GM12878 (cell line): ENCODE measurements at places on chromosomes 5 and 9.

GRCh38 chr5:56861893-56862485 lies 46.6 kb downstream of the MAP3K1 start:
- peaks cover 6% of the 10 kb centered on the region for H3K36me3 ChIP-seq
- H3K27me3 ChIP-seq: no peaks in the 10 kb centered on the region
- no peak overlapping the region for H3K27ac ChIP-seq
- no peak for DNase-seq
- H3K4me3 ChIP-seq: no peak overlapping the region

DNA sequence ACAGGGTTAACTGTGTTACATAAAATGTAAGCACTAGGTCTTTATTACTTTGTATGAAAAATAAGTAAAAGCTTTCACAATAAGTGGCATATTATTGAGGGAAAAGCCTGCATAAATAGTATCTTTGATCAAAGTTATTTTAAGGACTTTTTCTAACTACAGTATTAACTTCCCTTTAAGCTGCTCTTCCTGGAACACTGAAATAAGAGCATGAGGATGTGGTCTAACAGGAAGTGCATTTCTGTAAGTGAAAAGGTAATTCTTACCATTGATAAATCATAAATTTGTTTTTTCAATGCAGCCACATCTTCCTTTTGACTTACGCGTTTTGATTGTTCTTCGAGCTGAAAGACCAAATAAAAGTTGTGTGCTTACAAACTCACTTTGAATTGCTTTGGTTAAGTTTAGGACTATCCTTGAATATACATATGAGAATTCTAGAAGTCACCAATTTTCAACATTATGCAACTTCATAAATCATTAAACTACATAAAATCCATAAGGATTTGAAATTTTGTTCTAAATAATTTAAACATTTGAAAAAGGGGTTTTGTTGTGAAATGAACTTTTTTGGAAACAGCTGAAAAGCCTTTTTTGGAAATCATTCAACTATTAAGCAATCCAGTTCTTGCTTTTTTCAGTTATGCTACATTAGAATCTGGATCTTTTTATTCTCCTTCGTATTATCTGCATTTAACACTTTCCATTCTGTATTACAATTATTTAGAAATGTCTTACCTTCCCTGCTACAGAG lies 50.6 kb downstream of the RASEF start:
- no peak overlapping the region for H3K27ac ChIP-seq
- no peaks in the 10 kb centered on the region for H3K27me3 ChIP-seq
- no peak for DNase-seq
- no peaks in the 10 kb centered on the region for H3K4me1 ChIP-seq

GRCh38 chr9:89579741-89580385 lies 24.9 kb upstream of the GADD45G start:
- H3K36me3 ChIP-seq: no peaks in the 10 kb centered on the region
- no peaks in the 10 kb centered on the region for H3K4me1 ChIP-seq
- no peaks in the 10 kb centered on the region; the same call in 1 of the 2 replicates for H3K27me3 ChIP-seq
- no peak overlapping the region for H3K27ac ChIP-seq

DNA sequence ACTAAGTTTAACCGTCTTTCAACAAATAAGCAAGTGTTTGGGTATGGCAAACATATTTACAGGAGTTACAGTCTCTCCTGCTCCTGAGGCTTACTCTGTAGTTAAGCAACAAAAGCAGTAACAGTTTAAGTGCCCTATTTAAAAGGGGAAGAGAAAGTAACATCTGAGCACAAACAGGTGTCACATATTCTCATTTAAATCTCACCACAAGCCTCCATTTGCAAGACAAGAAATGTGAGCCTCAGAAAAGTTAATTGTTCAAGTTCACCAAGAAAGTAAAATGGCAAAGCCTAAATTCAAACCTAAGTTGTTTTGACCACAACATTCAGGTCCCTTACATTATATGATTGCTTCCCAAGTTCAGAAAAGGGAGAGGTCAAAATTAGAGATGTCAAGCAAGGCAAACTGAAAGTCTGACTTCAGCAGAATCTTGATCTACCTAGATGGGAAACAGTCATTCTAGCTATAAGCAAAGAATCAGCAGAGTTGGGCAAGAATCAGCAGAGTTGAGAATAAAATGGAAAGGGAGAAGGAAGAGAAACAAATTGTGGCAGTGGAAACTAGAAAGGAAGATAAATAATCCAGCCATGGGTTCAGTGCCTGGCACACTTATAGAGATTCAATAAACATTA lies 93.4 kb downstream of the STRBP start:
- peaks cover 13% of the 10 kb centered on the region; the same call in 1 of the 2 replicates for H3K36me3 ChIP-seq
- no peaks in the 10 kb centered on the region for H3K27me3 ChIP-seq
- no peak overlapping the region; the same call in 1 of the 2 replicates for H3K4me3 ChIP-seq

- H3K27ac ChIP-seq: no peak overlapping the region
- peaks cover 19% of the 10 kb centered on the region for H3K4me1 ChIP-seq
These were observed 41.8 kb downstream of the GRAMD2B start for GRCh38 chr5:126464959-126465358.

DNA sequence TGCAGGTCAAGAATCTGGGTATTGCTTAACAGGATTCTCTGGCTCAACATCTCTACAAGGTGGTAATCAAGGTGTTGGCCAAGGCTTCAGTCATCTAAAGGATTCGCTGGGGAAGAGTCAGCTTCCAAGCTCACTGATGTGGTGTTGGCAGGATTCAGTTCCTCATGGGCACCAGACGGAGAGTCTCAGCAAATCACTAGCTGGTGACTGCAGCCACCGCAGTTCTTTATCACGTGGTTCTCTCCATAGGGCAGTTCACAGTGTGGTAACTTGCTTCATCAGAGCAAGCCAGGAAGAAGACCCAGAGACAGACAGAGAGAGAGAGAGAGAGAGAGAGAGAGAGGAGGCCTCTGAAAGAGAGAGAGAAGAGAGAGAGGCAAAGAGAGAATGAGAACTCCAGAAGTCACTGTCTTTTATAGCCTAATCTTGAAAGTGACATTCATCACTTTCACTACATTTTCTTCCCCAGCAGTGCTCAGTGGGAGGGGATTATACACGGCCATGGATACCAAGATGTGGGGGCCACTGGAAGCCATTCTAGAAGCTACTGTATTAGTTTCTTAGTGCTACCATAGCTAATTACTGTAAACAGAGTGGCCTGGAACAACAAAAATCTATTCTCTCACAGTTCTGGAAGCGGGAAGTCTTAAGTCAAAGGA lies 109.2 kb upstream of the SMIM23 start:
- no peaks in the 10 kb centered on the region for H3K36me3 ChIP-seq
- no peaks in the 10 kb centered on the region for H3K4me1 ChIP-seq
- no peak overlapping the region for H3K27ac ChIP-seq
- H3K4me3 ChIP-seq: no peak overlapping the region
- no peak for DNase-seq

GRCh38 chr9:77892955-77893514 lies 138.6 kb downstream of the GNAQ start:
- H3K36me3 ChIP-seq: no peaks in the 10 kb centered on the region
- H3K4me1 ChIP-seq: no peaks in the 10 kb centered on the region
- no peak overlapping the region for H3K27ac ChIP-seq
- DNase-seq: no peak

- H3K27me3 ChIP-seq: no peaks in the 10 kb centered on the region
- H3K27ac ChIP-seq: no peak overlapping the region
- no peaks in the 10 kb centered on the region for H3K4me1 ChIP-seq
- H3K4me3 ChIP-seq: no peak overlapping the region
- H3K36me3 ChIP-seq: no peaks in the 10 kb centered on the region
These were observed 87.4 kb upstream of the CDH10 start for GRCh38 chr5:24732184-24732583.

- no peak overlapping the region for H3K27ac ChIP-seq
- peaks cover 8% of the 10 kb centered on the region for H3K4me1 ChIP-seq
- no peak overlapping the region for H3K4me3 ChIP-seq
- no peak for DNase-seq
These were observed 33.9 kb upstream of the ARHGAP26 start for GRCh38 chr5:142736247-142736632.

GRCh38 chr9:91818225-91818585 lies 131.8 kb downstream of the ROR2 start:
- no peak overlapping the region for H3K27ac ChIP-seq
- no peak for DNase-seq
- H3K4me1 ChIP-seq: no peaks in the 10 kb centered on the region
- H3K4me3 ChIP-seq: no peak overlapping the region

- H3K36me3 ChIP-seq: no peaks in the 10 kb centered on the region
- DNase-seq: no peak
- no peak overlapping the region for H3K27ac ChIP-seq
- no peak overlapping the region for H3K4me3 ChIP-seq
- no peaks in the 10 kb centered on the region for H3K27me3 ChIP-seq
These were observed 45.0 kb downstream of the MRPL36 start for GRCh38 chr5:1754531-1755220.

DNA sequence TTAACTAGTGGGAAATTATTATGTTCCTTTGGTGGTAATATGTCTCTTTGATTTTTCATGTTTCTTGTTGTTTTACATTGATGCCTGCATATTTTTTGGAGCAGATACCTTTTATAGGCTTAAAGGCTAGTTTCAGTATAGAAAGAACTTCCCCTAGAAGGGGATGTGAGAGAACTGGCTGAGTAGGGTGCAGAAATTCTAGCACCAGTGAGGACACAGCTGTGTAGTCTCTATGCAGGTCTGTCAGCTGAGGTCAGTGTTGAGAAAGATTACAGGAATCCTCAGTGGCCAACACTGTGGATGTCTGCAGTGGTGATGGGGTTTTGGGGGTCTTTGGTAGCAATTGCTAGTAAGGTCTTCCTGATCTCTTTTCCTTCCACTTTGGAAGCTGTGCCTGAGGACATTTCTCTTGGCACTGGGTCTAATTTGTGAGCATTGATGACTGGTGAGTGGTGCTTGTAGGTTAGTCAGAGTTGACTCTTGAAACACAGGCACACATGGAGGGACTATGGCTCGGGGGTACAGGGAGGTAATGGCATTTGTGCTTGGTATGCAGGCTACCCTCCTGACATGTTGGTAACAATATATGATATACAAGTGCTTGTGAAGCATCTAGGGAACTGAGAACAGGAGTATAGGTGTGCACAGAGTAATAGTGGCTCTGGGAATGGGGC lies 221.4 kb downstream of the SPATA31D1 start:
- no peaks in the 10 kb centered on the region for H3K4me1 ChIP-seq
- no peak for DNase-seq
- no peak overlapping the region for H3K4me3 ChIP-seq
- no peaks in the 10 kb centered on the region for H3K27me3 ChIP-seq
- no peaks in the 10 kb centered on the region for H3K36me3 ChIP-seq

DNA sequence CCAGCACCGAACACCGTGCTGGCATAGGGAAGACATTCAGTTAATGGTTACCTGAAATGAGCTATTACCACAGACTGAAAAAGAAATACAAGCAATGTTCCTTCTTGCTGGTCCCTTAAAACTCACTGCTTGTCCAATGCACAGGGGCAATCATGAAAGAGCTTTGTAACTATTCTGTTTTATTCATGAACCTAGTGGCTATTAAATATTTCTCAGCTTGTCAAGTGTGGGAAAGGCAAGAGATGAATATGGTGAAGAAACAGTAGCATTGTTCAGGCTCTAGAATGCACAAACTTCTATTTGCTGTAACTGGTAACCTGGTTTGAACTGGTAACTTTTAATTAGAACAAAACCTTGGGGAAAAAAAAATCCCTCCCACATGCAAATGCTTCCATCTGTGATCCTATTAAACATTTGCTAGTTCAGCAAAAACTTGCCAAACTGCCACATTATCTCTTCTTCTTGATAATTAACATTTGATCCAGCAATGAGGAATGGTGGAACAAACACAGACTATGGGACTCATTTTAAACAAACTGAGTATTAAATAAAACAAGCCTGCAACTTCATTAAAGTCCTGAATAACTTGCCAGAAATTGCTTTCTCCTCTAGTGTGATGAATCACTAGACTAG lies 36.1 kb downstream of the YIPF5 start:
- H3K4me3 ChIP-seq: no peak overlapping the region
- no peak for DNase-seq
- H3K27me3 ChIP-seq: no peaks in the 10 kb centered on the region
- no peak overlapping the region for H3K27ac ChIP-seq

GRCh38 chr5:116062352-116062751 lies 22.5 kb upstream of the COMMD10 start:
- H3K27me3 ChIP-seq: no peaks in the 10 kb centered on the region; the same call in 1 of the 2 replicates
- H3K4me3 ChIP-seq: no peak overlapping the region
- no peaks in the 10 kb centered on the region for H3K36me3 ChIP-seq
- H3K27ac ChIP-seq: no peak overlapping the region
- no peaks in the 10 kb centered on the region for H3K4me1 ChIP-seq
- DNase-seq: no peak

- no peak for DNase-seq
- peak overlapping the region; percentile 96 for H3K27ac ChIP-seq
- peak overlapping the region; percentile 89 for H3K4me3 ChIP-seq
- H3K36me3 ChIP-seq: 0 out of 2 replicates have a peak, but pooled peaks cover 1% of the 10 kb centered on the region
These were observed 28.8 kb upstream of the MGAT1 start for GRCh38 chr5:180831139-180832093.

DNA sequence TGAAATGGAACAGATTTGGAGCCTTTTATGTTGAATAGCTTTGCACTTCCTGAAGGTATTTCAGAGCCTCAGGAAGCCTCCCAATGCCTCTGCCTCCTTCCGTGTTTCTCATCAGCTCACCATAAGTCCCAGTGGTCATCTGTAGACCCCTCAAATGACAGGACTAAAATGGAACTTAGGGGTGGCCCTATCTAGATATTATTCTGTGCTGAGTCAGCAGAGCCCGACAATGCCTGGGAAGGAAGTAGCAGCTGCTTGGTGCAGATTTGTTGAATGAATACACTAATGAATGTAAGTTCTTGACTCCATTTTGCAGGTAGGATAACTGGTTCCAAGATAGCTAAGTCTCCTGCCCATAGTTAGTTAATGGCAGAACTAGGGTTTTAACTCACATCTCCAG lies 97.7 kb downstream of the ASTN2 start:
- no peaks in the 10 kb centered on the region for H3K4me1 ChIP-seq
- no peak overlapping the region for H3K4me3 ChIP-seq
- no peak overlapping the region for H3K27ac ChIP-seq
- H3K36me3 ChIP-seq: no peaks in the 10 kb centered on the region
- H3K27me3 ChIP-seq: no peaks in the 10 kb centered on the region

DNA sequence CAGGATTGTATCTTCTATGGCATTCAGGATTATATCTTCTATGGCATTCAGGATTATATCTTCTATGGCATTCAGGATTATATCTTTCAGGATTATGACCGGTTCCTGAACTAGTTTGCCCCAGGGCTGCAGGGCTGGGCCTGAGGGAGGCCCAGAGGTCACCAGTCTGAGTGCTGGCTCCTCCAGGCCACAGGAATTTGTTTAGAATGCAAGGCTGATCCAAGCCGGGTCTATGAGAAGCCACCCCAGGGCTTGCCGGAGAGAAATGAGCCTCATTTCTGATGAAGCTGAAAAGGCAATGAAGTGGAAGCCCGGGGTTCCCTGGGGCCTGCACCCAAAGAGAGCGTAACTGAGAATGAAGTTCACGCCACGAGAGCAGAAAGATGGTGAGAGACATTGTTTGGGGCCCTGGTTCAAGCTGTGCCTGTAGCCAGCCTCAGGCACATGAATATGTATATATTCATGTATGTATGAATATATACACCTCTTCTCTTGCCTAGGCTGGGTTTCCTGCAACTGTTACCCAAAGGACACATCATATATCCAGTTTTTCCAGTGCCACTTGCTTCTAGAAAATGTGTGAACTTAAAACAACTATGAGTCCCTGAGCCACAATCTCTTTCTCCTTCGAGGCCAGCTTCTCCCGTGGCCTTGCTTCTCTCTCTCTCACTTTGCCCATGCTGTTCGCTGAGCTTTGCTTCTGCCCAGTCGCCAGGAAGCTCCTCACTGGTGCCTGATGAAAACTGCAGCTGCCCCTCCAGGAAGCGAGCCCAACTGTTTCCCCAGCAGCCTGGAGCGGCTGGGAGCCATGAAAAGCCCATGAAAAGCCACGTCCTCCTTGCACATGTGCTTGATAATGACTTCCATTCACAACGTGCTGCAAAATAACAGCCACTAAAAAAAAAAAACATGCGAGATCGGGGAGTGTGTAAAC lies 62.3 kb downstream of the GTF3C4 start:
- H3K36me3 ChIP-seq: no peaks in the 10 kb centered on the region
- no peaks in the 10 kb centered on the region; the same call in 1 of the 2 replicates for H3K27me3 ChIP-seq
